ENCODE measurements at places on chromosomes 16 and 17. TPM values are rescaled to one million over a fixed set of nuclear protein-coding genes. Genes with fewer than 3 reads are reported as not detected.
A peak's percentile ranks its signal among the peaks of the same experiment; 100 is the strongest.

The TEKT5 gene
- not detected for total RNA-seq

The NSF gene
- total RNA-seq, result 23.5 TPM

The ARSG gene
- 2.4 TPM for total RNA-seq

The DOC2B gene
- 41.9 TPM for total RNA-seq

The KRT20 gene
- total RNA-seq, result not detected

The TBC1D26 gene
- not detected for total RNA-seq

The CCDC144A gene
- 1.1 TPM for total RNA-seq

The KRTAP4-3 gene
- total RNA-seq, result not detected

DNA sequence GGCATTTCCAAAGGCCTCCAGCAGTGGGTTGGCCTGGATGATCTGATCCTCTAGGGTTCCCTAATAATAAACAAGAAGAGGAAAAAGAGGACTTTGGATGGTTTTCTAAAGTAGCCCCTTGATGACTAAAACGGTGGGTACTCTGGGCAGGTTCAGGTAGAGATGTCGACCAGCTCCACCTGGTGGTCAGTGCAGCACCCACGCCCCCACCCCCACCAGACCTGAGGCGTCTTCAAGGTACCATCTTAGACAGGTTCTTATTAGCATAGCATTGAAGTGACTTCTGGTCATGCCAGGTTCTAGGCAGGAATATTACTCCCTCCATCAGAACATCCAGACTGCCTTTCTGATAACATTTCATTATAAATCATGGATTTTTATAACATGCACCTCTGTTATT lies 15.0 kb downstream of the MYH13 start:
- no peak for DNase-seq

DNA sequence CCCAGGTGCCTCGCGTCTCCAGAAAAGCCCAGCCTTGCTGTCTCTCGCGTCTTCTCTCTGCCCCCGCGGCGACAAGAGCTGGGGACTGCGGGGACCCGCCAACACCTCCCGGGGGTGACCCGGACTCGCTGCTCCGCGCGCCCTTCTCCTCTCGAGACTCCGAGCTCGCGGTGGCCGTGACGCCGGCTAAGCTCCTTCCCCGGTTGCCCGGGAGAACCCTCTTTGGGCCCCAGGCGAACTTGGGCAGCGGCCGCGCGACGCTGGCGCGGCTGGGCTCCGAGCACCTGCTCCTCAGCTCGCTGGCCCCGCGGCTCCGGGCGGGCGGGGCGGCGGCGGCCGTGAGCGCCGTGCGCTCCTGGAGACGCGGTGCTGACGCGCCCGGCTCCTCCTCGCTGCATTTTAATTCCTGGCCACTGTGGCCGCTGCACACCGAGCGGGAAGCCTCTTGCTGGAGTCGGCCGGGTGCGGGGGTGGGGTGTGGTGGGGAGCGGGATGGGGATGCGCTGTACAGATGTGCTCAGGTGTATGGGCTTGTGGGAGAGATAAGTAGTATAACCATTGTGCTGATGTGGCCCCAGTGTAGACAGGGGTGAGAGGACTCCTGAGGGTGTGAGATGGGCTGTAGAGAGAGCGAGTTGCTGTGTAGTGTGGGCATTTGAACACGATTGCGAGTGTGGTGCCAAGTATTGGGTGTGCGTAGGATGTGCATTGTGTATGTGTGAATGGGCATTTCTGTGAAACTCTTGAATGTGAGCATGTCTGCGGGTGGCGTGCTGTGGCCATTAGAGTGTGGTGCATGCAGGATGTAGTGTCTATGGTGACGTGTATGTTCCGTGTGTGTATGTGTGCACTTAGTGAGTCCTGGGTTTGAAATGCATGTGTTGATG lies at the start of gene ASIC2:
ASIC2 (minus strand) TSS at position 315 of the 887 bp plus-strand sequence.
- DNase-seq, result no peak

DNA sequence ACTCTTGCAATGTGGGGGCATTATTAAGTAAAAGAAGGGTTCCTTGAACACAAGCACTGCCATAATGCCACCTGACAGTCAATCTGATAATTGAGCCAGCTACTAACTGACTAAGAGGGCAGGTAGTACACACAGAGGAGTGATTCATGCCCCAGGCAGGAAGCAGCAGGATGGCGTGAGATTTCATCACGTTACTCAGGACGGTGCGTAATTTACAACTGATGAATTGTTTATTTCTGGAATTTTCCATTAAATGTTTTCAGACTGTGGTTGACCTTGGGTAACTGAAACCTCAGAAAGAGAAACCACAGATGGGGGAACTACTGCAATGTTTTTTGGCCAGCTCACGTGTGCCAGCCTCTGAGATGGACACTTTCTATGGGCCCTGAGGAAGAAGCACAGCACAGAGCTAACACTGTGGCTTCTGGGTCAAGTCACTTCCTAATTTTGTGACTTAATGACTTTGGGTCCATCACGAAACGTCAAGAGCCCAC lies 46.7 kb downstream of the C17orf67 start:
- DNase-seq, result no peak

DNA sequence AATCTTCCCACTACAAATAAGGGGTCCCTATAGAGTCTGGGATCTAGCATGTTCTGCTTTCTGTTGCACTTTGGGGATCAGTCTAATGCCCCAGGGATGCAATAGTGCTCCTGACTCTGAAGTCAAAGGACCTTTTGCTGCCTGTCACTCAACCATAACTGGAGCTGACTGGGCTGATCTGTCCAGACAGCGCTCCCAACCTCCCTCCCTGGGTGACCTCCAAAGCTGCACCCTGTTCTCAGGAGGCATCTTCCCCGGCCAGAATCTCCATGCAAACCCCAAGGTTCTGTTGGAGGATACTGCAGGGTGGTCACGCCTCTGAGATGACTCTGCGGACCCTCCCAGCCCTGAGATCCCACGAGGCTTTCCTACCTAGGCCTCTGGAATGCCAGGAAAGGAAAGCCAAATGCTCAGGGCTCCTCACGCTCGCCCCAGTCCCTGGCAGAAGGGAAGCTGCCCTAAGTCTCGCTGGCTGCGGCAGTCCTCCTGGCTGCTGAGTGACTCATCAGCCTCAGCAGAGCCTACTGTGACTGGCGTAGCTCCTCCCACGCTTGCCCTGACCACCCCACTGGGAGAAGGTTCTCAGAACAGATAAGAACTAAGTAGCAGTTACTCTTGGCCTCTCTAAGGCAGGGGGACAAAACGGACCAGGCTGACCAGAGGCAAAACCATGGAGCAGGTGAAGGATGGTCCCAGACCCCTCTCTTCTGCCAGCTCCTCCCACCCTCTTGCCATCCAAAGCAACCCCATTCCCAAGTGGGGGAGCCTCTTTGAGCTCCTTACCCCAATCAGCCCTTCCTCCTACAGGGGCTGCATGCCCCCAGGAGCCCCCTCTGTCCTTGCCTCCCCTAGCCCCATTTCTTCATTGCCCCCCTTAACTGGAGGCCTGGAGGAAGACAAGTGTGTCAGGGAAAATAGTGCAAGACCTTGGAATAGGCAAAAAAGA lies 124.1 kb upstream of the TNRC6C start:
- DNase-seq, result peak; percentile 42

DNA sequence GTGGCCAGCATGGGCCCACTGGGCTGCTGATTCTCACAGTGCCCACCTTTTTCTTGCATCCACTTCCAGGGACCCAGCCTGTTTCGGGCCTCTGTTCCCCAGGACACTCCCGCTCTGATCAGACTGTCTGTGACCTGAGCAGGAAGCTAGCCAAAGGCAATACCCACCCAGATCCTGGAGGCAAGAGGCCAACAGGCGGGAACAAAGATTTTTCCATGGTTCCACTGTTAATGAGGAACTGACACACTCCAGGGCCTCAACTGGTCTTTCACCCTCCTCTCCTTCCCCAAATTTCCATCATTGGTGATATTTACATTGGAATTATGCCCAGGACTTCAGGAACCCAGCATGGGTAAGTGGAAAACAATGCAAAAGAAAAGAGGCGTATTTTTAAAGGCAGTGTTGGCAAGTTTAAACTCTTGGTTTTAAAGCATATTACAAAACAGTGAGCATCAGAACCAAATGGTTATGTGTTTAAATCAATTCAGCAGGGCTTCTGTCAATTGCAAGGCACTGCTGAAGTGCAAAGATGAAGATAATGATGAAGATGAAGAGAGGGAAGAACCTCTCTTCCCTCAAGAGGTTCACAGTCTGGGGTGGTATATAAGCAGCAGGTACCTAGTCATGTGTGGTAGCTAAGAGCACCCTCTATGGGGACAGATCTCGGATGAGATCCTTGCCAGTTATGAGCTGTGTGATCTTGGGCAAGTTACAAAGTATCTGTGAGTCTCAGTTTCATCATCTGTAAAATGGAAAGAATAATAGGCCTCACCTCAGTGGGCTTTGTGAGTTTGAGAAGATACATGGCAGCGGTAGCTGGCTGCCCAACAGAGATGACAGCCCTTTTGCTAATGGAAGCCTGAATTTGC lies 14.4 kb upstream of the ATP2A3 start:
- no peak for DNase-seq

DNA sequence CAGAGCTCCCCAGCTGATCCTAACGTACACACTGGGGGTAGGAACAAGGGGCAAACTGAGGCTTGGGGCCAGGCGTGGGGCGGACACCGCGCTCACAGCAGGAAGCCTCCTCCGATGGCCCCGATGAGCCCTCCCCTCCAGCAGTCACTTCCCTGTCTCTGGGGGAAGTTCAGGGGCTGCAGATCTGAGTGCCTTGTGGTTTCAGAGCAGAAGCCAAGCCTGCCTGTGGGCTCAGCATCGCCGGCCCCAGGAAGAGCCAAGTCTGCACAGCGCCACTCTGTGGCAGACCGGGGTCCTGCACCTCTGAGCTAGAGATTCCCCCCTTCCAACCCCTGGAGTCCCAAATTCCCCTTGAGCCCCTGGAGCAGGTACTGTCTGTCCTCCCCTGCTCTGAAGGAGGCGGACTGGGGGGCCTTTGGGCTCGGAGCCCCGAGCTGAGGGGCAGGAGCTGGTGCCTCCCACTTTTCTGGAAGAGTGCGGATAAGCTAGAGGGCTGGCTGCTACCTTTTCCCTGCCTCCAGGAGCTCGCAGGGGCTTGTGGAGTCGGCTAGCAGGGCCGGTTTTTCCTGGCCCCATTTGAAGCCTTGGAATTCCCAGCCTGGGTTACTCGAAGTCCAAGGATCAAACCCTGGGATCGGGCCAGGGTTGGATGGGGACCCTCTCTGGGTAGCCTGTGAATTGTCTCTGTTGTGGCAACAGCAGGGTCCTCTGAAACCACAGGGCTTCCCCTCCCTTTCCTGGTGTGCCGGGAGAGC lies 2.9 kb downstream of the GSE1 start:
- DNase-seq, result peak; percentile 74

DNA sequence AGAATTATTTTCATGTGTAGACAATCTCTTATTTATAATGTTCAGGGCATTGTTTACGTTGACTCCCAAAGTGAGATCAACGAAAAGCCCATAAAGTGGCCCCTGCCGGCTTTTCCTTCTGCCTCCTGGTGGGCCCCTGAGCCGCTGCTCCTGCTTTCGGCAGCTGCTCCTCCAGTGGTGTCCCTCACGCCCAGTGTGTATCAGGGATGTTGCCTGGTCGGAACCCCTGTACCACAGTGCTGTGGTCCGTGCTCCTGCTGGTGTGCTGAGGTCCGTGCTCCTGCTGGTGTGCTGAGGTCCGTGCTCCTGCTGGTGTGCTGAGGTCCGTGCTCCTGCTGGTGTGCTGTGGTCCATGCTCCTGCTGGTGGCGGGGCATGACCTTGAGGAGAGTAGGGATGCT lies 107.6 kb downstream of the BANP start:
- no peak for DNase-seq

- no peak for DNase-seq
Observed at GRCh38 chr17:40313668-40314583, 4.9 kb downstream of the RARA start.

DNA sequence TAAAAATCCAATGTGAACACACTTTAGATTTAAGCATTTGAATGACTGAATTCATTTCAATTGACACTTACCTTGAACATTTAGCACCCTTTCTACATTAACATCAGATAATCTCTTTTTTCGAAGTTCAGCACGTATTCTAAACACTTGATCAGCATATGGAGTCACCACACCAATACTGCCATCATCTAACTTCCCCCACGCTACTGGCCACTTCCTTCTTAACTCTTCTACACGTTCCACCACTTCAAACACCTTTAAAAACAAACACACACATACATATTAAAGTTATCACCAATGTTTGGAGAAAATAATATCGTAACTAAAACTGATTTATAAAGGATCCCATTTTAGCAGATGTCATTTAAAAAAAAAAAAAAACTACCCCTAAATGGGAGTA lies 93.5 kb downstream of the CACNG1 start:
- no peak for DNase-seq

DNA sequence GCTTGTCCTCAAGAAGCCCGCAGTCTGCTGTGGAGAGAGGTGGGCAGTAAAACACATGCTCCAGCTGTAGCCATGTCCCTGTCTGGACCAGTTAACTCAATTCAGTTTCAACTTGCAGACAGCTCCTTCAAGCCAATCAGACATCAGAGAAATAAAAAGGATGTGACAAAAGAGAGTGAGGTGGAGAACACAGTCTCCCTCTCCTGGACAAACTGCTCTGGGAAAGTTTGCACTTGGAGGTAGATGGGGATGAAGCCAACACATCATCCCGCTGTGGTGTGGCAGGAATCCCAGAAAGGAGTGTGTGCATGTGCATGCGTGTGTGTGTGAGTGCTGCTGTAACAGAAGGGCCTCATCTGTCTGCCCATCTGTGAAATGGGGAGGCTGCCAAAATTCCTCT lies 358.6 kb upstream of the ASIC2 start:
- no peak for DNase-seq

DNA sequence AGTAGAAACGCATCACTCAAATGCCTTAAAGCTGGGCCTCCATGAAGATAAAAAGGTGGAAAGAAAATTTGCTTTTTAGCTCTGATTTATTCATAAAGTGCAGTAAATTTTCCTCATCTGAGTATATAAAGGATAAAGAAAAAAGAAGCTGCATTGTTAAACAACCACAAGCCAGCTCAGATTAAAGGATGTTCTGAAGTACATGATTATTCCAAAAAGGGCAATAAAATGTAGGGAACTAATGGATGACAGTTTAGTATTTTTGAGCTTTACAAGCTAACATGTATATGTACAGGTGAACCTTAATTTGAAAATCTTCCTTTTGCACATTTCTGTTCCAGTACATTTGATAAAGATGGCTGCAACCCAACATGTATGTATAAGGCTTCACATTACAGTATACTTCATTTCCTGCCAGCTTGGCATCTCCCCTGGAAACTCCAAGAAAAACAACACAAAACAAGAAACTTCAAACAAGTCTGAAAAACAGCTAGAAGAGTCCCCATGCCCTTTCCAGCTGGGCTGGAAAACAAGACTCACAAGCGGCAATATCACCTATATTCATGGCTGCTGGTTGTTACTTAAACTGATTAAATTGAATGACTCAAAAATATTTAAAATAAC lies 225.7 kb downstream of the CEP112 start:
- no peak for DNase-seq

- no peak for DNase-seq
Observed at GRCh38 chr17:74603037-74603635, 11.1 kb upstream of the CD300LD start.

- DNase-seq, result no peak
Observed at GRCh38 chr16:12110361-12111107, 134.0 kb downstream of the SNX29 start.
